ENCODE measurements at places on chromosomes 7 and 10.
A peak's percentile ranks its signal among the peaks of the same experiment; 100 is the strongest.

DNA sequence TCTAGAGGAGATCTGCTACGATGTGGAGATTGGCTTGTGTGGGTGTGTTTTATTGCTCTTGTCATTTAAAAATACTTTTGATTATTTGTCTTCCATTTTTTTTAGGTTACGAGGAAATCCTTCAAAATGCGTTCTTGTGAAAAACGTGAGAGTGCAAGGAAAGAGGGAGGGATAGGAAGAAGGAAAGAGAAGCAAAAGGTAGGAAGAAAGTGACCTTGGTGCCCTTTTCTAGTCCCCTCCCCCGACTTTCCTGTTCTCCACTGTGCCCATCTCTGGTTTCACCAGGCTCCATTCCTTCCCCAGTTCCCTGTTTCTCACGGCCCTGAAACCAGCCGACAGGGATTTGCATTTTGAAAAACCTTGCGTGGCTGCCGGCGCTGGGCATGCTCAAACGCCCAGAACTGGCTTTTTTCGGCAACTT lies 506 bp upstream of the GNAI1 start:
- DNase-seq = no peak

DNA sequence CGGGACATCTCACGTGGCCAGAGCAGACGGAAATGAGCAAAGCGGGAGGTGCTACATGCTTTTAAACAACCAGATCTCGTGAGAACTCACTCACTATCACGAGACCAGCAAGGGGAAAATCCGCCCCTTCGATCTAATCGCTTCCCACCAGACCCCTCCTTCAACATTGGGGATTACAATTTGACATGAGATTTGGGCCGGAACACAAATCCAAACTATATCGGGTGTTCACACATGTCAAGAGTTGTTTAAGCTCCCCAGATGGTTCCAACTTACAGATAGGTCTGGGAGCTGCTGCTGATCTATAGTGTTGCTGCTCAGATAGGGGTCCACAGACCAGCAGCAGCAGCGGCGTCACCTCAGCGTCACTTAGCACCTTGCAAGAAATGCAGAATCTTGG lies 194.9 kb downstream of the GPAM start:
- DNase-seq = no peak

DNA sequence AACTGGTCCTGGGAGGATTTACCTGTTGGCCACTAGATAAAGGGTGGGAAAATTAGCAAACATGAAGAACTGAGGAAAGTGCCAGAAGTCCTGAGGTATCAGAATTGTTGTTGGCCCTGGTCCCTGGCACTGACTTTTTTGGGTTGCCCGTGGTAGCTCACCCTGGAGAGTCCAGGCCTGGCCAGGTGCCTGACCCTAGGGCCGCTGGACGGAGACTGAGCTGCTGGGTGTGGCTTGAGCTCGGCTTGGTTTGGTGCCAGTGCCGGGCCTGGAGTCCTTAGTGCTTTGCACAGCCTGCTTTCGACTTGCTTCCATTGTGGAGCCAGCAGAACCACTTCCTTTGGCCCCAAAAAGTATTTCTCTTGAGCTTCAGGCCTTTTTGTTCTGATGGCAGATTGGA lies 12.9 kb downstream of the MDH2 start:
- no peak for DNase-seq

DNA sequence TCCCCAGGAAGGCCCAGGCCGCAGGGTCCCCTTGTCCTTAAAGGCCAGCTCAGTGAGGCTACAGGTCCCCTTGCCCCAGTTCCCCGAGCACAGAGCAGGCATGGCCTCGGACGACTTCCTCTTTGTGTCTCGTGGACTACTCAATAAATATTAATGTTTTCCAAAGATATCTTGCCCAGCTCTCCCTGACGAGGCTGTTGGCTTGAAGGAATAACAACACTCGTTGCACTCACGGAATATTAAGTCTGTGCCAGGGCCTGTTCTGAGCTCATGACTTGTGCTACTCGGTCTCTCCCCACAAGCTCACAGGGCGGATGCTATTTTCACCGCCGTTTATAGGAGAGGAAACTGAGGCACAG lies 68.2 kb downstream of the CUX1 start:
- DNase-seq = no peak

- DNase-seq = no peak
Measured at GRCh38 chr10:116100984-116101383, 172.0 kb downstream of the GFRA1 start.

GRCh38 chr7:129690701-129691100 lies 79.2 kb downstream of the NRF1 start:
- DNase-seq = no peak

GRCh38 chr10:1609648-1609970 lies 127.7 kb downstream of the ADARB2 start:
- DNase-seq = no peak

DNA sequence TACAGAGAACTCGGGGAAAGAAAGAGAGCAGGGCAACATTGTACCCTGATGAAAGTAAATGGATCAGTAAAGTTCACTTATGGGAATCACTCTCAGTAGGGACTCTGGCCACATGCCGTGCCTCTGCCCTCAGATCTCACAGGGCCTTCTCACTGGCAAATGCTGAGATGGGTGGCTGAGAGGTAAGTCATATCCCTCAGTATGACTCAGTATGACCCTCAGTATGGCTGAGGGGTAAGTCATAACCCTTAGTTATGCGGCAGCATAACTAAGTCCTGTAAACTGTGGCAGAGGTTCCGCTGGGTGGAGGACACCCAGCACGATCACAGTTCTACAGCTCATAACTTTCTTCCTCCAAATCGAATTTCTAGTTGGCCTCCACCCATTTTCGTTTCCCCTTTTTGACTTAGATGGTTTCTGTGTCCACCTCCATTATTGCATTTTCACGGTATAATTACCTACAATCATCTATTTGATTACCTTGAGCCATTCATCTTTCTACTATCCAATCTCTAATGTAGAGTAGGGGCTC lies 26.5 kb upstream of the WNT16 start:
- no peak for DNase-seq

- no peak for DNase-seq
Measured at GRCh38 chr7:155593461-155594162, 47.3 kb upstream of the CNPY1 start.

DNA sequence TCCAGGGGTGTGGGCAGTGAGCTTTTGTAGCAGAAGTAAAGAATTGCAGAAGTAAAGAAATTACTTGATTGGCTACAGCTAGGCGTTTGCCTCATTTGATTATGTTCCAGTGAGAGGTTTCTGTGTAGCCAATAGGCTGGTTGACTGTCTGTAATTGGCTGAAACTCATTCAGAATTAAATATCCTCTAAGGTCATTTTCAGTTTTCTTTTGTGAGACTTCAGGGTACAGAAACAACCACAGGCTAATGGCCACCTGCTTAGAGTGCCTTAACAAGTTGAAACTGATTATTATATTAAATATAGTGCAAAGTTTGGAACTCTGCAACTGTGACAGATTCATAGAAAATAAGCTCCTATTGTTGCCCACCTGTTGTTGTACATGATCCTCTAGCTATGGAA lies 10.6 kb downstream of the SEC61A2 start:
- no peak for DNase-seq

- DNase-seq = no peak
Measured at GRCh38 chr10:114680543-114681117, 22.6 kb upstream of the ABLIM1 start.

- DNase-seq = no peak
Measured at GRCh38 chr10:71234004-71234894, 21.9 kb downstream of the UNC5B start.

GRCh38 chr10:20327954-20328353 lies 511.7 kb downstream of the PLXDC2 start:
- no peak for DNase-seq

- no peak for DNase-seq
Measured at GRCh38 chr7:158068853-158069252, 518.8 kb downstream of the PTPRN2 start.

DNA sequence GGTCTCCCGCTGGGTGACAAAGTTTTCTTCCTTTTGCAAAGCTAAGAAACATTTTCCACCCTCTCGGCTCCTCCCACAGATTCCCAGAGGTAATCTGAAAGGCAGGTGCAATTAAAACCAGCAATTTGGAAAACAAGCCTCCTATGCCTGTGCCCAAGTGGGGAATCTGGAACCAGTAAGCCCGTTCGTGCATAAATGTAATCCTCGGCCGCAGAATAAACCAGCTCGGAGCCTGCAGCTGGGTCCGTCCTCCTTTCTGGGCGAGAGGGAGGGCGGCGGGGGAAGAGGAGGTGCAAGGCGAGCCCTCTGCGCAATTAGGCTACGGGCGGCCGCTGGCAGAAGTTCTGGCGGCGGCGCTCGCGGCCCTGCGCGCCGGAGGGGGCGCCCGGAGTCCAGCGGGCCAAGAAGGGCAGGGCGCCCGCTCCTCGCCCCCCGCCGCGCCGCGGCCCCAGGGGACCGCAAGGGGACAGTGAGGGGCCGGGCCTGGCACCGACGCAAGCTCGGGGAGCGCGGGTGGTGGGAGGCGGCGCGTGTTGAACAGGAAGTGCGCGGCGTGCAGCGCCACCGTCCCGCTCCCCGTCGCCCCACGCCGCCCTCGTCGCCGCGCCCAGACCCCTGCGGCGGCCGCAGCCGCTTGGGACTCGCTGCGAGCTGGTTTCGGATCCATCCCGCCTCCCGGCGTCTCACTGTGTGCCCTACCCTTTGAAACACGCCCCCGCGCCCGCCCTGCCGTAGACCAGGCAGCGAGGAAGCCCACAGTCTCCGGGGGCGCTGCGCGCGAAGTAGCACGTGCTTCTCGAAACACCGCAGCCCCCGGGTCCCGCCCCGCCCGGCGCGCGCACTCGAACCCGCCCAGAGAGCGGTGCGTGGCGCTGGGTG lies at the start of gene PRKAG2:
Gene PRKAG2 (minus strand): TSS at position 217 of the 879 bp plus-strand sequence. CDS start 495 bp downstream, outside the sequence.
- DNase-seq = peak; percentile 55

DNA sequence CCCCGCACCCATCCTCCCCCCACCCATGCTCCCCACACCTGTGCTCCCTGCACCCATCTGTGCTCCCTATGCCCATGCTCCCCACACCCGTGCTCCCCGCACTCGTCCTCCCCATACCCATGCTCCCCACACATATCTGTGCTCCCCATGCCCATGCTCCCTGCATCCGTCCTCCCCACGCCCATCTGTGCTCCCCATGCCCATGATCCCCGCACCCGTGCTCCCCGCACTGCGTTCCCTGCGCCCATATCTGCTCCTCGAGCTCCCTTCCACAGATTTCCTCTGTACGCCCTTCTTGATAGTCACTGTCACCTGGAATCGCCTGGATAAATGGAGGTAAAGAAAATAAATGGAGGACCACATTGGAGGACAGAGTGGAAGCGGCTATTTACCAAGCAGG lies 9.9 kb downstream of the DIP2C start:
- DNase-seq = no peak

- no peak for DNase-seq
Measured at GRCh38 chr7:69868921-69869320, 270.6 kb downstream of the AUTS2 start.

- no peak for DNase-seq
Measured at GRCh38 chr10:26792758-26793495, 67.8 kb downstream of the ABI1 start.

DNA sequence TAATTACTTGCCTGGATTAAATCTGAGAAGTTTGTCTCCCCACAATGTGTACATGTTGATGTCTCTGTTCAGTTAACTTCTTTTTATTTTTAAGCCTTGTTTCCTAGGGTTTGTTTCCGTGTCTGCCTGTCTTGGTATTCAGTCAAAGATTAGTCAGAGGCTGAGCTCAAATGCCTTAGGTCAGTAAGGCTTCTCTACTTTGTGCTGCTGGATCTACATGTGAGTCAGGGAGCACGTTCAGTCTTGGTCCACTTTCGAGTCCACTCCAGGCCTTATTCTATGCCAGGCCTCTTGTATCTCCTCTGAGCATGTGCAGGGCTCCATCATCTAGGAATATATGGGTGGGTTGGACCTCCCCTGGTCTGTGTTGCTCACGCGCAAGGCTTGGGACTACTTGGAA lies 93.3 kb upstream of the FZD8 start:
- no peak for DNase-seq

DNA sequence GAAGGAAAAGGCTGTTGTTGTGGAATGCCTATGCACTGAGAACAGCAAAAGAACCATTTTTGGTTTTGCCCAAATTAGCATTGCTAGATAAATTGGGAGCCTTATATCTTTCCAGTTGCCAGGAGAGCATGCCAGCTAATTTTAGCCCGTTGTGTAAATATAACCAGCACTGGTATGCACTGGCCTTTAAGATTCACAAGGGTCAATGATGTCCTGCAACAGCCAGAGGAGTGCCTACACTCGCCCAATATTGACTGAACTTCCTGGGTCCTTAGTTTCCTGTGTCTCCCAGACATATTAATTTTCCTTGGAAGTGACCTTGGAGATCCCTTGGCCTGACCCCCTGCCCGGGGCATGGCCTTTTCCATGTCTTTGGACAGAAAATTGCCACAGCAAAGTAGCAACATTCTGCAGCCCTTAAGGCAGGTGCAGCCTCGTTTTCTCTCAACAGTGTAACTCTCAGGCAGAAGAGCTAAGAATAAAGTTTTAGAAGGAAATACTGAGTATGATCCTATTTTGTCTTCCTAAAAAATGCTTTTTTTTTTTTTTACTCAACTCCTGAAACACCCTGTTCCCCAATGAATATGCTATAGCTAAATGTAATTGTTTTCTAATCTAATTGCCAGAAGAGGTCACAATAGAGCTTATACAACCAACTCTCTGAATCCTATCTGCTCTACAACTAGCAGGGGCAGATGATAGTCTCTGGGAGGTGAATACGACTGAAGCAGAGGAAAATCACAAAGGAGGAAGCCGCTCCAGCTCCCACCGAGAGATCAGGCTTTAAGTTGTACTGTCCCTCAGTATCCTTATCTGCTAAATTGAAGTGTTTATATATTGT lies 131.9 kb upstream of the PCGF5 start:
- DNase-seq = no peak

DNA sequence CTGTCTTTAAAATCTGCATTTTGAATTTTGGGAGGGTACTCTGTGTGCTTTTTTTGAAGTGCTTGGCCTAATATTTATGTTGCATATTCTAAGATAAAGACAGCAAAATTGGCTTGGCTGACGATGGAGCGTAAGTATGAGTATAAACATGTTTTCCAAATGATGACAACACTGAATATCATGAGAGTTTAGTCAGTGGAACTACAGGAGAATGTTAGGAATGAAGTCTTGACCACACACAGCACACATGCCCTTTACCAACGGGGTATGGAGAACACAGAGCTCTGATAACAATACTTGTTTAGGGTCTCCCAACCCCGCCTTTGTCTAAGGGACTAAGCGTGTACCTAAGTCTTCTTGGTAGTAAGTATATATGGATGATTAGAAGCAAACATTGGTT lies 253.9 kb upstream of the FZD8 start:
- DNase-seq = no peak

- DNase-seq = no peak
Measured at GRCh38 chr7:8146788-8147413, 115.1 kb downstream of the ICA1 start.

GRCh38 chr7:40582539-40582938 lies 447.7 kb downstream of the SUGCT start:
- no peak for DNase-seq

GRCh38 chr7:52959336-52959735 lies 76.1 kb upstream of the POM121L12 start:
- no peak for DNase-seq

DNA sequence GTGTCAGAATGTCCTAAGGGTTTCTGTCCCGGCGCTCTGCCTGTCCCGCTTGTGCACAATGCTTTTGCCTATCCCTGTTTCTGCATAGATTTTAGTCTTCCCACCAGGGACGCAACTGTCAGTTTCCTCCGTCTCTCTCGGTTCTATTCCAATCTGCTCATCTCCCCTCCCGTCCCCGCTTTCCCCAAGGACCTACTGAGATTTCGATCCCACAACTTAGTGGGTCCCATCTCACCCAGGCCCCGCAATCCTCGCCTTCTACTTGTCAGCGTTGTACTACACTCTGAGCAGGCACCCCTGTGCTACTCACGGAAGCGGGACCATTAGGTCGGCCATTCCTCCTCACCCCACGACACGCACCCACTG lies 519 bp upstream of the ZNF655 start:
- DNase-seq = no peak

All from stimulated activated CD4-positive, alpha-beta T cell treated with anti-CD3 and anti-CD28 coated beads, Interleukin-15, amount 100 ng/mL, for 48 hours (primary cell).